ENCODE measurements at places on chromosomes 7 and 10.

DNA sequence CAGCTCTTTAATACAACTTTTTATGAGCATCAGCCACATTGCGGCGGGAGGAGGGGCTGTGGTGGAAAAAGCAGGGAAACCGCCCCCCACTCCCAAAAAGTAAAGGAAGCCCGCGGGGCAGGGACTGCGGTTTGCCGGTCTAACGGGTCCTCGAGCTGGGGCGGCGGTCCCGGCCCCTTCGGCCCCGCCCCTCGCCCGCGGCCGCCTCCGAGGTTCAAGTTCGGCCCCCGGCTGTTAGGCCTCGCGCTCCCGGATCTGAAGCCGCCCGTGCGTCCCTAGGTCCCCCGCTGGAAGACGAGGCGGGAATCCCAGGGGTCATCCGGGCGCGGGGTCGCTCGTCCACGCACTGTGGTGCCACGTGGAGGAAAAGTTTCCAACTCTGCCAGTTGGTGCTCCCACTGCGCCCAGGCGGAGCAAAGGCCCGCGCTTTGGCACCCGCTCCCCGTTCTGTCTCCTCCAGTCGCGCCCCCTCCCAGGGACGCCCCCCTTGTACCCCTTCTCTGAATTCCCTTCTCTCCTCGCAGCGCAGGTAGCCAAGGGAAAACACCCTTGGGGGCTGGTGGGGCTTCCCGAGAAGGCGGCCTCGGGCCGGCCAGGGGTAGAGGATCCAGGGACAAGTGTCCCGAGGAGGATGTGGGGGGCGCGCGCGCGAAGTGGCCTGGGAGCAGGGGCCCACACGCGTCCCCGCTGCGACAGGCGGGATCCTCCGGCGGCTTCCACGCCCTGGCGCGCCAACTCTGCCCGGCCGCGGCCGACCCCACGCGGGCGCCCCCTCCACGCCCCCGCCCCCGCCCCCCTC lies 798 bp upstream of the AUTS2 start:
- DNase-seq, result peak; percentile 63

- no peak for DNase-seq
Measured at GRCh38 chr7:18040196-18040595, 12.6 kb upstream of the PRPS1L1 start.

- DNase-seq, result no peak
Measured at GRCh38 chr10:130934293-130935127, 377.0 kb downstream of the TCERG1L start.

GRCh38 chr10:92410501-92410900 lies 119.5 kb downstream of the MARCHF5 start:
- no peak for DNase-seq

DNA sequence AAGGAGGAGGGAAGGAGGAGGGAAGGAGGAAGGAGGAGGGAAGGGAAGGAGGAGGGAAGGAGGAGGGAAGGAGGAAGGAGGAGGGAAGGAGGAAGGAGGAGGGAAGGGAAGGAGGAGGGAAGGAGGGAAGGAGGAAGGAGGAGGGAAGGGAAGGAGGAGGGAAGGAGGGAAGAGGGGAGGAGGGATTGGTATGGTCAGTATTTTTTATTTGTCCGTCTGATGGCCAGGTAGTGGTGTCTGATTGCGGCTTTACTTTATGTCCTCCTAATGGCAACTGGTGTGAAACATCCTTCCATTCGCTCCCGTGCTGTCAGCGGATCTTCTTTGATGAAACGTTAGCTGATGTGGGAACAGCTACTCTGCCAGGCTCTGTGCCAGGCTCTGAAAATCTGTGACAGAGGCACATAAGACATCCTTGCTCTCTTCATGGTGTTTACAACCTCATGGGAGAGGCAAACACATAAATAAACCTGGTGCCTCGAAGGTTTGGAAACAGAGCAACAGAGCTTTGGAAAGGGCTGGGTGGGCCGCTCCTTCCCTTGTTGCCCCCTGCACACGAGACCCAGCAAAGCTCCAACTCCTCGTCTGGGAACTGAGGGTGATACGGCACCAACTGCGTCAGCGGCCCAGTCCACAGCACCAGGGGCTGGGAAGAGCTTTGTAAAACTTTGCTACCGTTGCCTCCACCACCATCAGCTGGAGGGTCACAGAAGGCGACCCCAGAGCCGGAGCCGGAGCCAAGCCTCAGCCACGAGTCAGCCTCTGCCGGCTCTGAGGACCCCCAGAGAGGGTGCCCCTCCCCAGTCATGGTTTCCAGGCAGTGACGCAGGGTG lies 40.3 kb downstream of the PDGFA start:
- DNase-seq, result peak; percentile 9
